SJCRH30 (cell line): ENCODE measurements at places on chromosomes 13 and 19. TPM values are rescaled to one million over a fixed set of nuclear protein-coding genes. Genes with fewer than 3 reads are reported as not detected.

DNA sequence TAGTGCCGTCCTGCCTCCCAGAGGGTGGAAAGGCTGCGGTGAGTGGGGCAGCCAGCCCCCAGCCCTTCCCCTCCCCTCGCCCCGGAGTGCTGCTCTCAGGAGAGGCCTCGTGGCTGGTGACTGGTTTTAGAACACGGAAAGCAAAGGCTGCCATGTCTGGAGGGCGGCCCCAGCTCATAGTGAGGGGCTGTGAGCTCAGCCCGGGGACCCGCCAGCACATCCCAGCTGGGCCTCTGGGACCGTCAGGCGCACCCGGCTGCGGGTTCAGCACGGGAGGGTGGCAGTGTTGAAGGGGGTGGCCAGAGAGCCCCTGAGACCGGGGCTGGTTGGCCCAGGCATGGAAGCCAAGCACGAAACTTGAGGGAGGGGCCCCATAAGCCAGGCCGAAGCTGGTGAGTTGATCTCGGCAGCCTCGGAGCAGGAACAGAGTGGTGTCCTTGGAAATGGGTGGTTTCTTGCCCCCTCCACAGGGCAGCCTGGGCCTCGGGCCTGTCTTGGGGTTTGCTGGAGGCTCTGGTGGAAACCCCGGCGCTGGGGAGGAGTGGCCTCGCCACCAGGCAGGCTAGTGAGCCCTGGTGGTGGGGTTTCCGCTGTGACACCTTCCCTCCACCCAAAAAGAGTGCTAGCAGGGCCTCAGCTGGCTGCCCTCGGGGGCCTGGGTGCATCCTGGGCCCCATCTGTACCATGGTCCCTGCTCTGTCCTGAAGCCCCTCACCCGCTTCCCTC is 157.7 kb downstream of the KDM4B start:
- no peaks in the 10 kb centered on the region for H3K36me3 ChIP-seq
- H3K4me3 ChIP-seq = no peak overlapping the region
- H3K27ac ChIP-seq = no peak overlapping the region
- DNase-seq = no peak

DNA sequence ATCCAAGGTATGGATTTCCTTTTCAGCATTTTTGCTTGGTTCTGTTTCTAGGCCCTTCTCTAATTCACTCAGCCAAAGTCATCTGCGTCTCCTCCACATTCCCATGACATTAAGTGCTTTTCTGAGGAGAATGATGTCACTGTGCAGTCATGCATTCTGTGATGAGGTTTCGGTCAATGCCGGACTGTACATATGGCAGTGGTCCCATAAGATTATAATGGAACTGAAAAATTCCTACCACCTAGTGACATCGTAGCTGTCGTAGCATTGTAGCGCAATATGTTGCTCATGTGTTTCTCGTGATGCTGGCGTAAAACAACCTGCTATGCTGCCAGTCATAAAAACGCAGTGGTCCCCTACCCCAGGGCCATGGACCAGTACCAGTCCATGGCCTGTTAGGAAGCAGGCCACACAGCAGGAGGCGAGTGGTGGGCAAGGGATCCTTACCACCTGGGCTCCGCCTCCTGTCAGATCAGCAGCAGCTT is 63.4 kb upstream of the TNFRSF19 start:
- peaks cover 35% of the 10 kb centered on the region for H3K4me1 ChIP-seq
- H3K36me3 ChIP-seq = no peaks in the 10 kb centered on the region
- H3K27ac ChIP-seq = peak overlapping the region; percentile 66
- peak overlapping the region; percentile 31 for H3K4me3 ChIP-seq
- peak; percentile 76 for DNase-seq

DNA sequence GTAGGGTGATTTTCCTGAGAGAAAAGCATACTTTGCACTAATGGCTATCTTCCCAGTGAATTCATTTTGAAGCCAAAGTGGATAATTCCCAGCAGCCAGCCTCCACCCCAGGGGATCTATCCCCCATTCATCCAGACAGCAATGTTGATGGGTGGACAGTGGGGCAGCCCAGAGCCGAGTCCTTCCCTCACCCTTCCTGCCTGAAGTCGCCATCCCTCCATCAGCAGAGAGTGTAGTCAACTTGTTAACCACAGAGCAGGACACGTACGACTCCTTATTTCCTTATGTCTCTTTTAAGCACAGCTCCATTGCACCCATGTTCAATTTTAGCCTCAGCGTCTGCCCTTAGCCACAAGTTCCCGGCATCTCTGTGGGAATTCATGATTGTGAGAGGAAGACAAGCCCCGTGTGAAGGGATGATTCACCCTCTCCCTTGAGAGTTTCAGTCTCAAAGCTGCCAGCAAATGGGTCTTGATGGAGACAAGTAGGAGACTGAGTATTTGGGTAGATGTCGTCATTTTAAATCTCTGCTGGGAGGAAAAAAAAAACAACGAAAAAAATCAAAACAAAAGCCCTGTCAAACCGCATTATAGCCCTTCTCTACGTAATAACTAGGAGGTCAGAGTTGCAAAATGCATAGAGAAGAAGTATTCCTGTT is 58.3 kb upstream of the MEDAG start:
- DNase-seq = peak; percentile 89
- no peaks in the 10 kb centered on the region for H3K27me3 ChIP-seq
- H3K4me3 ChIP-seq = peak overlapping the region; percentile 48
- H3K4me1 ChIP-seq = peaks cover 22% of the 10 kb centered on the region
- H3K36me3 ChIP-seq = no peaks in the 10 kb centered on the region
- H3K27ac ChIP-seq = peak overlapping the region; percentile 83

- no peak for DNase-seq
- H3K4me3 ChIP-seq = no peak overlapping the region
- no peaks in the 10 kb centered on the region for H3K27me3 ChIP-seq
- H3K36me3 ChIP-seq = no peaks in the 10 kb centered on the region
Measured at GRCh38 chr19:246551-246950, 44.7 kb downstream of the PLPP2 start.

GRCh38 chr13:106089261-106089980 is 446.0 kb downstream of the EFNB2 start:
- no peak for DNase-seq
- H3K27ac ChIP-seq = no peak overlapping the region
- no peaks in the 10 kb centered on the region for H3K36me3 ChIP-seq
- H3K4me3 ChIP-seq = no peak overlapping the region
- H3K27me3 ChIP-seq = no peaks in the 10 kb centered on the region

- no peak overlapping the region for H3K27ac ChIP-seq
- DNase-seq = no peak
- no peaks in the 10 kb centered on the region for H3K27me3 ChIP-seq
- H3K36me3 ChIP-seq = no peaks in the 10 kb centered on the region
- H3K4me1 ChIP-seq = no peaks in the 10 kb centered on the region
Measured at GRCh38 chr13:69856331-69856730, 251.3 kb upstream of the ATXN8OS start.

DNA sequence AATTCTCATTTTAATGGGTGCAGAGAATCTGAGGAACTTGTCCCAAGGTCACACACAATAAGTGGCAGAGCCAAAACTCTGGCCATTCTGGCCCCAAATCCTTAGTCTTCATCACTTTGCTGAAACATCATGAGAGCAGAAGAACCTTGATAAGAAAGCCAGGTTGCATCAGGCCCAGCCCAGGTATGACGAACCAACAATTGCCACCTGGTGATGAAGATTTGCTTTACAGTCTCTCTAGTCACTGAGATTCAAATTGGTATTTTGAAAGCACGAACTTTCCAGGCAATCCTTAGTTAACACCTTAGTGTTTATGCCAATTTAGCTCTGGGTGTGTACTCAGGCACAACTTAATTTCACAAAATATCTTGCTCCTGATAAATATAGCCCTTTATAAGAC is 502.7 kb upstream of the HTR2A start:
- H3K27me3 ChIP-seq = 0 out of 2 replicates have a peak, but pooled peaks cover 5% of the 10 kb centered on the region
- no peaks in the 10 kb centered on the region for H3K36me3 ChIP-seq
- no peak overlapping the region for H3K4me3 ChIP-seq
- no peak for DNase-seq
- no peak overlapping the region for H3K27ac ChIP-seq

DNA sequence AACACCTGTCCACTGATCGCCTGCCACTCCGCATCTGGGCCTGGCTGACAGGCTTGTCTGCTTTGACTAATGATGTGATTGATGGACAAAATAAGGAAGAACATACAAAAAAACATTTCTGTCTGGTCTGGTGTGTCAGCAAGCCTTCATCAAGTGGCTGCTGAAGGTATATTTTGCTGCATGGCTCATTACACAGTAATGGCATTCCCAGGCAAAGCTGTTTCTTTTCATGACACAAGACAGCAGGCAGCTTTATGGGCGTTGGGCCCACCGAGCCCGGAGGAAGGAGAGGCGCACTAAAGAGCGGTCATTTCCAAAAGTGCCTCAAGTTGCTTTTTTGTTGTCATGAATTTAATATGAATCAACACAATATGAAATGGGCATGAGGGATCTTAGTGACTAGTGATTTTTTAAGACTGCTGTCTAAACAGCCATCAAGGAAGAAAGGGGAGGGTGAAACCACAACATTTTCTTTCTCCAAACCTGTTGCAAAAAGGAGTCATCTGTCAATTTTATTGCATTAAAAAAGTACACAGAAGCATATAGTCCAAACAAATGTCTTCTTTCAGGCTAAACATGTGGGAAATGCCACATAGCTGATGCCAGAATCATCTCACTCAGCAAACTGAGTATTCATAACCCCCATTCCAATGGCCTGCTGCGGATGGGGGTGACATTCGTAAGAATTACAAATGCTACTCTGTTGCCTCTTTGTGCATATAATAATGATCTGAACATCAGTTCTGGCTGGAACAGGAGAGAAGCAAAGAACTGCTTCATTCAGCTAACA is 476.6 kb downstream of the ZNF536 start:
- no peak overlapping the region for H3K4me3 ChIP-seq
- DNase-seq = peak; percentile 26
- H3K27ac ChIP-seq = no peak overlapping the region; the same call in 1 of the 2 replicates
- no peaks in the 10 kb centered on the region for H3K36me3 ChIP-seq
- H3K27me3 ChIP-seq = no peaks in the 10 kb centered on the region
- peaks cover 14% of the 10 kb centered on the region for H3K4me1 ChIP-seq

- peaks cover 14% of the 10 kb centered on the region for H3K27me3 ChIP-seq
- peak within 1 kb of the TSS; percentile 58 for H3K4me3 ChIP-seq
- no peak within 1 kb of the TSS for H3K27ac ChIP-seq
- DNase-seq = peak; percentile 34
- peaks cover 3% of the 10 kb centered on the region; the same call in 1 of the 2 replicates for H3K4me1 ChIP-seq
Measured at GRCh38 chr19:10517361-10517759, at the start of gene S1PR5. S1PR5 (minus strand) TSS chr19:10517447; CDS start chr19:10515011, 2,436 bp downstream.

GRCh38 chr19:37817180-37817981 is 38.0 kb upstream of the ZNF573 start:
- no peak overlapping the region for H3K27ac ChIP-seq
- no peaks in the 10 kb centered on the region for H3K4me1 ChIP-seq
- no peaks in the 10 kb centered on the region for H3K27me3 ChIP-seq
- no peaks in the 10 kb centered on the region for H3K36me3 ChIP-seq

- H3K27me3 ChIP-seq = no peaks in the 10 kb centered on the region
- no peak overlapping the region for H3K4me3 ChIP-seq
- no peak overlapping the region for H3K27ac ChIP-seq
- H3K36me3 ChIP-seq = no peaks in the 10 kb centered on the region
- no peaks in the 10 kb centered on the region for H3K4me1 ChIP-seq
Measured at GRCh38 chr19:53172889-53173288, 14.0 kb upstream of the ZNF347 start.

DNA sequence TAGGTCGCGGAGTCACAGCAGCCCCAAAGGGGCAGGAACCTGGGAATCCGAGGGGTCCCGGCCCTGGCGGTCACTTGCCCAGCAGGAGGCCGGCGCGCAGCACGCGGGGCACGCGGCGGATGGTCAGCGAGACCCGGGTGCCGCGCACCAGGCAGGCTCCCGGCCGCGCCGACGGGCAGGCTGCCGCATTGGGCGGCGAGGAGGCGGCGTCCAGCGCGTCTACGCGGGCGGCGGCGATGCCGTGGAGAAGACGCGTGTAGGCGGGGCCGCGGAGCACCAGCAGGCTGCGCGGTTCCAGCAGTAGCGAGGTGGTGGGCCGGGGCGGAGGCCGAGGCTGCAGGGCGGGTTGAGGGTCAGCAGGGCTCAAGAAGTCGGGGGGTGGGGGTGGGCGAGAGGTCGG is 607 bp upstream of the SYNE4 start:
- no peak for DNase-seq
- H3K4me3 ChIP-seq = no peak overlapping the region
- H3K36me3 ChIP-seq = no peaks in the 10 kb centered on the region
- H3K27me3 ChIP-seq = no peaks in the 10 kb centered on the region
- H3K4me1 ChIP-seq = no peaks in the 10 kb centered on the region
- no peak overlapping the region for H3K27ac ChIP-seq

- H3K4me3 ChIP-seq = no peak overlapping the region
- peak; percentile 33 for DNase-seq
- H3K27ac ChIP-seq = no peak overlapping the region
- H3K36me3 ChIP-seq = no peaks in the 10 kb centered on the region
- peaks cover 11% of the 10 kb centered on the region for H3K27me3 ChIP-seq
- H3K4me1 ChIP-seq = no peaks in the 10 kb centered on the region; the same call in 1 of the 2 replicates
Measured at GRCh38 chr19:1774989-1775772, 21.9 kb downstream of the ONECUT3 start.

- peaks cover 9% of the 10 kb centered on the region for H3K36me3 ChIP-seq
- H3K27me3 ChIP-seq = no peaks in the 10 kb centered on the region
- H3K4me1 ChIP-seq = no peaks in the 10 kb centered on the region
- H3K27ac ChIP-seq = no peak overlapping the region
- no peak overlapping the region for H3K4me3 ChIP-seq
Measured at GRCh38 chr19:29201855-29202254, 11.1 kb downstream of the UQCRFS1 start.

DNA sequence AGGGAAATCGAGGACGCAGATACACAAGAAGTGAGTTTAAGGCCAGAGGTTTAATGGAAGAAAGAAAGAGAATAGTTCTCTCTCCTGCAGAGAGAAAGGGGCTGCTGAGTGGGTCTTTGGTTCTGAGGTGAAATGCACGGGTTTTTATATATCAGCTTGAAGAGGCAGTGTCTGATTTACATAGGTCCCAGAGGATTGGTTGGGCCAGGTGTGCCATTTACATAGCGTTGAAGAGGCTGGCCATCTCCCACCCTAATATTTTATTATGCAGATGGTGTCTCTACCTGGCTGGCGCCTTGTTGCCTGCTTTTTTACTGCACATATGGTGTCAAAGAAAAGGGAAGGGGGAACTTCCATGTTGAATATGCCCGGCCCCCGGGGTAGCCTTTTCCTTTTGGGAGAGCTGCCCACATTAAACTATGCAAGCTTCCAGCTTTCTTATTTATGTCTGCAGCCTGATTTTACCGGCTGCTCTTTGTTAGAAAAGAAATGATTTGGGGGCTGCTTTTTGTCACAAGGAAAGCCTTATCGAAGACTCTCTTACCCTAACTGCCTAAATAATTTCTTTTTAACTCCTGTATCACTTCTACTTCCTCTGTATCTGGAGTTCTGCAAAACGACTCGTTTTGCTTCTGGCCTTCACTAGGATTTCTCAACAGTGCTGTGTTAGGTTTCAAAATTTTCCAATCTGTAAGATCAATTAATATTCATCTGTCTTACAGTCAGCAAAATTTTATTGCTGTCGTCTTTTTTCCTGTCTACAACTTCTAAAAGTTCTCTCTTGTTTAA is 268.5 kb downstream of the B3GLCT start:
- H3K4me3 ChIP-seq = no peak overlapping the region
- H3K27ac ChIP-seq = no peak overlapping the region
- no peaks in the 10 kb centered on the region for H3K4me1 ChIP-seq
- no peaks in the 10 kb centered on the region for H3K36me3 ChIP-seq
- no peak for DNase-seq

The WTIP gene
- 15.3 and 15.9 TPM in 2 replicates for total RNA-seq

The TGFB1 gene
- 11.0 and 12.7 TPM in 2 replicates for total RNA-seq

The SRRM5 gene
- total RNA-seq = 0.10 and 0.12 TPM in 2 replicates

The TPTE2 gene
- total RNA-seq = not detected in 2 replicates

The COX7A1 gene
- total RNA-seq = 0.61 TPM in 1 of 2 replicates, not detected in the other

The PEAK3 gene
- 0.06 and 0.10 TPM in 2 replicates for total RNA-seq
